Cerebellar cortex (tissue), 1 donor: ENCODE measurements at places on chromosomes 3 and 15.

- peak; percentile 89 for DNase-seq
Observed at GRCh38 chr15:76139368-76140073, 79.7 kb downstream of the TMEM266 start.

DNA sequence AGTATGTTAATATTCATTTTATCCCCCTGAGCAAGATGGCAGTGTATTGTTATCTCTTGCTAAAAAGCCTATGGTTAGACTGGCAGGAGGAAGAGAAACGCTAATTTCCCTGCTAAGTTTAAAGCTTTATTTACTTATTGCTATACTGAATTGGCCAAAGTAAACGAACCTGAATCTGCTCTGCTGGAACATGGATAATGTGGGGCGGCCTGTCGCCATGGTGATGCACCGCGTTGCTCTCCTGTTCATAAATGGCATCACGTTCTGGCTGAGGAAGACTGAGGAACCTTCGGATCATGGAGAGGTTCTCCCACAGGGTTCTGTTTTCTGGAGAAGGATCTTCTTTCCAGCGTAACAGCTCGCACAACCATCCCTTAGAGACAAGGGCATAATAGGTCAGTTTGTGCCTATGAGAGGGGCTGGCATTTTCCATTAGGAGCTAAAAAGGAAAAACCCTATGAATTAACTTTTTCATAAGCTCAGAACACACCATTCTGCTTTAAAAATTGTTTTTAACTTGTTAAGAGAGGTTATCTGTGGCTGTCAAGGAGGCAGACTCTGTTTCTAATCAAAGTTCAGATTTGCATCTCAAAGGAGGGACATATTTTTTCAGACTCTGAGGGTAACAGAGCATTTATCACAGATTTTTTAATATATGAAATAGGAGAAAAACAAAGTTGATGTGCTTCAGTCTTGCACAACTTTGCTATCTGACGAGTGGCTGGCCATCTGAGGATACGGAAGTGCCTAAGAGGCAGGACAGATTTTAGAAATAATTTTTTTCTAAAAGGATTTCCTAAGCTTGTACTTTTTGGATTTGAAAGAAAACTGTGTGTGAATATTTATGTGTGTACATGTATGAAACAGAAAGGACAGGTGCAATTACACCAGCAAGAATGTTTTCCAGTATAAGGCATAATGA, 73.1 kb downstream of the SATB1 start:
- DNase-seq: no peak

DNA sequence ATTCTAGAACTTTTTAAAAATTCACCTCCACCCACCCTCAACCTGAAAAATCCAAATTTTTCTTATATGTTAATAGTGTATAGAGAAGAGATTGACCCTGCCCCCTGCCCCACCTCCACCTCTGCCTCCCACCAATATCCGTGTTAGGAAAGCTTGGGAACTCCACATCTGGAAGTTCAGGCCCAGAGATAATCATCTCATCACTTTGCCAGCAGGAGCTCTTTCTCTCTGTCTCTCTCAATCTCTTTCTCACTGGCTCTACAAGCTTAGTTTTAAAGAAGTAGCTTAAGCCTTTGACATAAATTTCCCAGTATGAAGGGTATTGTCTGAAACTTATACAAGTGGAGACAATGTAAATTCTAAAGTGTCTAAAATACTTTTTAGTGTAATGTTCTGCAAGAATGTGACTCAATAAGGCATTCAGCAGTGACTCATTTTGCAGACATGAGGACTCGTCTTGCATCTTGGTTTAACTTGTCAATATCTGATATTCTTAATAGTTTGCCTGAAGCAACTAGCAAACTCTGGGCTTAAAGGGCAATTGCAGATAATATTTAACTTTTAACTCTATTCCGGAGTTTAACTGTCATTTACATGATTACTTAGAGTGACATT, 299.8 kb upstream of the EPHA3 start:
- DNase-seq: no peak

GRCh38 chr3:47299381-47300318, 16.9 kb downstream of the KLHL18 start:
- DNase-seq: no peak

DNA sequence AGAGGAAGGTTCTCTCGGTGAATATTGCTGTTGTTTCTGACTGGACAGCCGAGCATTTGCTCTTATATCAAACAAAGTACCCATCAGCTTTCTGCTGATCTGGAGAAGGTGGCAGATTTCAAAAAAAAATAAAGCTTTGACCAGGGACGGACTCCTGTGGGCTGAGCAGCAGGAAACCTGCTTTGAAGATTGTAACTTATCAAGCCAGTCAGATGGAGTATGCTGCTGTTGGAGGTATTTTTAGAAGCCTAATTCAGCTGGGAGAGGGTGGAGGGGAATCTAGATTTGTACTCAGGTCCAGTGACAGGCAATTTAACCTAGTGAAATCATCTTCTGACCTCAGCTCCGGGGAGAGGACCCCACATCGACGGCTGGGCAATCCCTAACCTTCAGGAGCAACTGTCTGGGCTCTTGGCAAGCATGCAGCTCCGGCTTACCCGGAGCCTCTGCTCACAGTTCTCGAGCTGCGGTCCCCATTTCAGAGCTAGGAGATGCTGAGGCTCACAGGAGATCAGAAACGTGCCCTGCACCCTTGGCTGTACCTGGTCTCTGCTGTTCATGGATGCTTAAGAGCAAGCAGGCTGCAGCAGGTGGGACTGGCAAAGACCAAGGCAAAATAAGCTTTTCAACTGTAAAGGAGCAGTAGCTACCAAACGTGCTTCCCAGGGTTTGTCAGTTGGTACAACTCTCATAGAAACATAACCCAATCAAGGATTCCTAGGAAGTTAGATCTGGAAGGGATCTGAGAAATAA, 89.3 kb upstream of the ST8SIA2 start:
- no peak for DNase-seq

DNA sequence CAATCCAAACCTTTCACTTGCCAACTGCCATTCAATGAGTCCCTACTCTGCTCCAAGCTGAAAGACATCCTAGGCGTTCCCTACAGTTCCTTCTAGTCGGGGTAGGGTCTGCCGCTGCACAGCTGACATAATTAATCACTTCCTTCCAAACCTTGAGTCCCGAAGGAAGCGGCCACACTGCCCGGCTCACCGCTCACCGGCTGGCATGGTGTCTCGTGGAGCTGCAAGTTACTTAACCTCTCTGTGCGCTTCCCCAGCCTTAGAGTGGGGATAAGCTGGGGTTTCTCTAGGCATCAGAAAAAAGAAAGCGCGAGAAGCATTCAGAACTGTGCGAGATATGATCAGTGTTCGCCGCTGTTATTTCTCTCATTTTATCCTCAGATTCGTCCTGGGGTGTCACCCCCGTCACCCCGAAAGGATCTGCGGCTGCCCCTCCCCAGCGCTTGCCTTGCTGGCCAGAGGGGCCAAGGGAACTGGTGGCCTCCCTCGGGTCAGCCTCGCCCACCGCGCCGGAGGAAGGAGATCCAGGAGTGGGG, 748 bp downstream of the MRPS25 start:
- peak; percentile 13 for DNase-seq

DNA sequence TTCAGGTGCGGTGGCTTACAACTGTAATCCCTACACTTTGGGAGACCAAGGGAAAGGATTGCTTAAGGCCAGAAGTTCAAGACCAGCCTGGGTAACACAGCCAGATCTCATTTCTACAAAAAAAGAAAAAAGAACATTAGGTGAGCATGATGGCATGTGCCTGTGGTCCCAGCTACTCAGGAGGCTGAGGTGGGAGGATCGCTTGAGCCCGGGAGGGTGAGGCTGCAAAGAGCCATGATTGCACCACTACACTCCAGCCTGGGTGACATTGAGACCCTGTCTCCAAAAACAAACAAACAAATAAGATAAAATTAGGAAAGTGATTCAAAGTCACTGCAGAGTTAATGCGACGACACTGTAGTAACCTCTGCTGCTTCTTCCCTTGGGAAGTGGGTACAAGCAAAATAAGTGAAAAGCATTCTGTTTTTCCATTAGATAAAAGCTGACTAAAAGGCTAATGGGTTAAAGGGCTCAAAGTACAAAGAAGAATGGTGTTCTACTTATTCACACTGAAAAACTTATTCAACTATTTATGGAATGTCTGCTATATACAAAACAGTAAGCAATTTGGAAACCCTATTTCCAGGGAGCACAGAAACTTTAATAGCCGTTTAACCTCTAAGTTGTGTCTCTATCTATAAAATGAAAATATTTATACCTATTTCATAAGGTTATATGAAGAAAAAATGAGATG, 8.0 kb upstream of the RPS27L start:
- DNase-seq: no peak

DNA sequence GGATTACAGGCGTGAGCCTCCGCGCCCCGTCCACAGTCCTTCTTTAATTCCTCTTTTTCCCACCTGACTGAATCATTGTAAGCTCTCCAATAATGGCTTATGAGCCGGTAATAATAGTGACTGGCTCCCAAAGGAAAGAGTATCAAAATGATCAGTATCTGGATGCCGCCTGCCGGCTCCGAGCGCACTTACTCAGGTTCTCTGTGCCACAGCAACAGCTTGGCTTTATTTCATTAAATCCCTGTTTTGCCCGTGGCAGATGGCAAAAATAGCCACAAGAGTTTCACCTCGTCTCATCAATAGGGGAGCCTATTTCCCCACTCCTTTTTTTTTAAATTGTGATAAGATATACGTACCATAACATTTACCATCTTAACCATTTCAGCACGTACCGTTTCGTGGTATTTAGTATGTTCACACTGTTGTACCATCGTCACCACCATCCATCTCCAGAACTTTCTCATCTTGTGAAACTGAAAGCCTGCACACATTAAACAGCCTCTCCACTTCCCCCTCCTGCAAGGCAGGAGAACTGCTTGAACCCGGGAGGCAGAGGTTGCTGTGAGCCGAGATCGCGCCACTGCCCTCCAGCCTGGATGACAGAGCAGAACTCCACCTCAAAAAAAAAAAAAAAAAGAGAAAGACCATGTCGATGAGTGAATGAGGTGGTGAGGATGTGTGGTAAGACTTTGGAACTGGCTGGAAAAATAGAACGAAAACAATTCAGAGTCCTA, 80.7 kb upstream of the DLG1 start:
- DNase-seq: peak; percentile 45

GRCh38 chr3:143851331-143852017, 3.2 kb upstream of the SLC9A9 start:
- DNase-seq: no peak

- DNase-seq: no peak
Observed at GRCh38 chr3:52025453-52025852, 29.8 kb upstream of the RPL29 start.

GRCh38 chr3:36652104-36652503, 112.2 kb downstream of the DCLK3 start:
- DNase-seq: no peak

DNA sequence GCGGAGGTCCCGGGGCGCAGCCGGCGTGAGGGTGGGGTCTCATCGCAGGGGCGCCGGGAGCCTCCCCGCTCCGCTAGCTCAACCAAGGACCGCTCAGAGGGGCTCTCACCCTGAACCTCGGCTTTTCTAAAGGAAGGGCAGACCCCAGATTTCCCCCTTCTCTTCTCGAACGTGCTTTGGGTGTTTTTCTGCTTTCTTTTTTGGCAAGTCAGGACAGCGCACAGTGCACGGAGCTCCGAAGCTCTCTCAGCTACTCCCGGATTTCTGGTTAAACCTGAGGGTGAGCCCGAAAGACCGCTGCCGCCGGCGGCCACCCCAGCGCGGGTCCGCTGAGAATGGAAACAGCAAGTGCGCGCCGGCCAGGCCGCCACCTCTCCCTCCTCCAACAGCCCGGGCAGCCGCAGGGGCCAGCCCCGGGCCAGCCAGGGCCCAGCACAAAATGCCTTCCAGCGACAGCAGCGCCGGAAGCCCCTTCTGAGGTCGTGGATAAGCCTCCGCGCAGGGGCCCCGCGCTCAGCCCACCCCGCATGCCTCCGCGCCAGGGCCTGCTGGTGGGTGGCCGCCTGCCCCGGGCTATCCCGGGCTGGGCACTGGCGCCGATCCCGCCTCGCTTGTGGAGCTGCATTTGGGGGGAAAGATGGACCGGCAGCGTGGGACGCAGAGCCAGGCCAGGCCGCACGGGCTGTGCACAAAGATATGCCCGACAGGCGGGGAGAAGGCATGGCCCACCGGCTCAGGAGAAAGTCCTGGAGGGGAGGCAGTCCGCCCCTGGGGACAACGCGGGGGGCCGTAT, 8.2 kb upstream of the OCA2 start:
- no peak for DNase-seq

DNA sequence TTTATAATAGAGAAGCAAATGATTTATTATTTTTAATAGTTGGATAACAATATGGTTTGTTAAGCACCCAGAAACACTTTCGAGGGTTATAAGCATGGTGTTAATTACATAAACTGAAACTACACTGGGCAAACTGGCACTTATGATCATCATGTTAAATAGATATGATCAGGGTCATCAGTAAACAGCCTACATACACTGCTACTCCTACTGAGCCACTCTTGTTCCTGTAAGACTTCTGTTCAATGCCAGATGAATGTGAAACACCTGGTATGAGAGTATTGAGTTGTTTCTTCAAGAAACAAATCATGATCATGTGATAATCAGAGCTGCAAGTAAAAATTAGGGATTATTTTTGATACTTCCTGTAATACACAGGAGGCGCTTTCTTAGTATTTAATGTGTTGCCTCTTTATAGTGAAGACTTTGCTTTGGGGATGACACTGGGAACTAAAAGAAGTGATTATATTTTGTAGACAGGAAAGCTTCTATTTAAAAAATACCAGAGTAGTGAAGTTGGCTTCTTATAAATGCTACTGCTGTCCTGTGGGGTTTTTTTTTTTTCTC, 32.3 kb upstream of the UTS2B start:
- DNase-seq: no peak

GRCh38 chr3:120280026-120280425, 5.0 kb downstream of the GPR156 start:
- no peak for DNase-seq

DNA sequence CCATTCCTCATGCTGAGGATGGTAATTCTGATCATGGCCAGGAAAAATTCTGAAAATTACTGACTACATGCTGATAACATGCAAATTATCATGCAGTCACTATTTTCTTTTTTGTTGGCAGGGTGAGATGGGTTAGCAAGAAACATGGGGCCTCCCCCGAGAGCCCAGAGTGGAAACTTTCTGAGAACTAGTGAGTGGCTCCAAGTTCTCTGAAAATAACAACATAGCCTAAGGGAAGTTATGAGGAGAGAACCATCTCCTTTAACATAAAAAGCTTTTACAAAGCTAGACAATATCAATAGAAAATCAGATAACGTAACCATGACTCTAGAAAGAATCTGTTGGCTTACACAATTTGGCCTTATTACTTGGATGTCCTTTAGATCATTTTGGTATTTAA, 254.2 kb downstream of the PLOD2 start:
- DNase-seq: no peak
